ENCODE measurements at places on chromosomes 4 and X.

GRCh38 chrX:53644751-53645150, 41.8 kb downstream of the HUWE1 start:
- DNase-seq, result no peak

- DNase-seq, result no peak
Measured at GRCh38 chr4:69832326-69833030, 27.5 kb downstream of the SULT1E1 start.

DNA sequence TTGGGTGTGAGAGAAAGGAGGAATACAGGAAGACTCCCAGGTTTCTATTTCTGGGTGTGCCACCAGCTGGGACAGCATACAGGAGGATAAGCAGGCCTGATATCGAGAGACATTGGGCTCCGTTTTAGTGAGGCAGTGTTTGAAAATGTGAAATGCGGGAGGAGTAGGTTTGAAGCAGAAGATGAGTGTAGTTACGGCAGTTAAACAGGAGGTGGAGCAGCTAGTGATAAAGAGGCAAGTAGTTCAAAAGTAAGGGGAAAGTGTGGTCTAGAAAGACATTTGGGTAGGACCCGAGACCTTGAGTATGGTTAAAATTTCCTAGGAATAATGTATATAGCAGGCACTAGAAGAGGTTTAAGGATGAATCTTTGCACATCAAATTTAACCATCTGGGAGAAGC, 42.4 kb downstream of the DCUN1D4 start:
- no peak for DNase-seq

DNA sequence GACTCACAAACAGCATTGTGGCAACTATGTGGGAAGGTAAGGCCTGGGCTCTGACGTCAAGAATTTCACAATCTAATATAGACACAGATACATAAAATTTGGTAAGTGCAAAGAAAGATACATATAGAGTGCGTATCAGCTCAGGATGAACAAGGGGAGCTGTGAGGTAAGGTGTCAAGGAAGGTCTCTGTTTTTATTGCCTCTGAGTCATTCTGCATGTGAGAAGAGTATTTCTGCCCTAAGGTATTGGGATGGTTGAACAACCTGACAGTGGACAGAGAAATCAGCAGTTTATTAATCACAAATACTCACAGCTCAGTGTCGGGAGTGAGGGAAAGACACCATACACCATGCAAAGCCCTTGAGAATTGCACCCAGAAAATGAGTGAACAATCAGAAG, 89.8 kb downstream of the COMMD8 start:
- DNase-seq, result no peak

GRCh38 chr4:154506253-154506652, 14.7 kb upstream of the DCHS2 start:
- no peak for DNase-seq

GRCh38 chrX:143988356-143988755, 104.5 kb downstream of the UBE2NL start:
- no peak for DNase-seq

GRCh38 chr4:15563871-15564270, 91.3 kb downstream of the FBXL5 start:
- no peak for DNase-seq

- DNase-seq, result no peak
Measured at GRCh38 chr4:76250962-76251361, 559 bp upstream of the FAM47E start.

DNA sequence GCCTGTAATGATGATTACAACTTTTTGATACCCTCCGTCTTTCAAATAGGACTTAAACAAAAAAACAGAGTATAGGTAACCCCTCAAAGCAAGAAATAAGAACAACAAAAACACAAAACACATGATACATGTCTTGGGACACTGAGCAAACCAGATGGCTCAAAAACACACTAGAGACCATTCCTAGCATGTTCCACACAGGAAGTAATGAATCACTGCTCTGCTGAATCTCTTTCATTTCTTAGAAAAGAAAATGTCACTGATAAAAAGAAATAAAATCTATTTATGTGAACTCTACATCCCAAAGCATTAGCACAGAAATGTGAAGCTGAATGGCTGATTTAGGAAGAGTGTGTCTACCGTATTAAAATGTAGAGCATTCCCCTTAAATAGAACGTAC, 134.5 kb upstream of the IL15 start:
- no peak for DNase-seq

GRCh38 chr4:98352396-98352795, 91.2 kb downstream of the RAP1GDS1 start:
- DNase-seq, result no peak

GRCh38 chrX:81205551-81205950, 3.6 kb downstream of the SH3BGRL start:
- DNase-seq, result no peak

GRCh38 chrX:96474741-96475125, 209.9 kb upstream of the DIAPH2 start:
- DNase-seq, result no peak

GRCh38 chr4:146053891-146054290, 115.3 kb upstream of the ZNF827 start:
- DNase-seq, result no peak

DNA sequence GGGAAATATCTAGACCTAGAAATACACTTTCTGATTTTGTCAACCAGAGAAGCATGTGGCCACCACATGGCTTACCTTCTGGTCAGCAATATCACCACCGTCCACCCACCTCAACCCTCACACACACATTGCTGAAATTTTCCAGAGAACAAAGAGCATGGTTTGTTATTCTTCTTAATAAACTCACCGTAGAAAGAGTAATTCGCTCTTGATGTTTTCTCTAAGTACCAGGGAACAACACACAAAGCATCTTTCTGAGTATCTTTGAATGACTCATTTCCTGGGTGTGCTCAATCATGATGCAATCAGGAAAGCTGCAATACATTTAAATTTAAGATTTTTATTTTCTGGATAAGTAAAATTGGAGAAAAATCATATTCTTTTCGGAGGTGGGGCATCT, 24.7 kb upstream of the LRAT start:
- DNase-seq, result no peak

DNA sequence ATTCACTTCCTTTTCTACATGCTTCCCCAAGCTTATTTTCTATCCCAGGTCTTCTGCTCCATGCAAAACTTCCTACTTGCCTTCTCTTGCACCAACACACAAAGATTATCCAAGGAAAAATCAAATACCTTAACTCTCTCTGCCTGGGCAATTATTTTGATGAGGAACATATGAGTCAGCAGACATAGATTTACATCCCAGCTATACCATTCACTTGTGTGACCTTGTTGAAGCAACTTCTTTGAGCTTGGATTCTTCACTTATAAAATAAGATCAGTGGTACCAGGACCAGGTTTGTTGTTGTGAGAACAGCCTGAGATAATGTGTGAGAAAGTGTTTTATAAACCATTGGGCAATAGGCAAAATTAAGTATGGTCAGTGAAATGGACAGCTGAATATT, 39.1 kb upstream of the TMEM192 start:
- DNase-seq, result no peak

GRCh38 chr4:2363056-2363721, 55.3 kb downstream of the ZFYVE28 start:
- DNase-seq, result no peak

Data from stimulated activated naive CD8-positive, alpha-beta T cell treated with anti-CD3 and anti-CD28 coated beads, Interleukin-15, Interleukin-2, amounts not matched to agents 100 U/mL and 50 U/mL, for 24 hours (primary cell).